ENCODE measurements at places on chromosomes 5 and 9.

GRCh38 chr9:23229890-23230317 lies 596.1 kb downstream of the ELAVL2 start:
- no peak for DNase-seq

GRCh38 chr5:138444078-138444773 lies 5.4 kb downstream of the REEP2 start:
- DNase-seq: no peak

DNA sequence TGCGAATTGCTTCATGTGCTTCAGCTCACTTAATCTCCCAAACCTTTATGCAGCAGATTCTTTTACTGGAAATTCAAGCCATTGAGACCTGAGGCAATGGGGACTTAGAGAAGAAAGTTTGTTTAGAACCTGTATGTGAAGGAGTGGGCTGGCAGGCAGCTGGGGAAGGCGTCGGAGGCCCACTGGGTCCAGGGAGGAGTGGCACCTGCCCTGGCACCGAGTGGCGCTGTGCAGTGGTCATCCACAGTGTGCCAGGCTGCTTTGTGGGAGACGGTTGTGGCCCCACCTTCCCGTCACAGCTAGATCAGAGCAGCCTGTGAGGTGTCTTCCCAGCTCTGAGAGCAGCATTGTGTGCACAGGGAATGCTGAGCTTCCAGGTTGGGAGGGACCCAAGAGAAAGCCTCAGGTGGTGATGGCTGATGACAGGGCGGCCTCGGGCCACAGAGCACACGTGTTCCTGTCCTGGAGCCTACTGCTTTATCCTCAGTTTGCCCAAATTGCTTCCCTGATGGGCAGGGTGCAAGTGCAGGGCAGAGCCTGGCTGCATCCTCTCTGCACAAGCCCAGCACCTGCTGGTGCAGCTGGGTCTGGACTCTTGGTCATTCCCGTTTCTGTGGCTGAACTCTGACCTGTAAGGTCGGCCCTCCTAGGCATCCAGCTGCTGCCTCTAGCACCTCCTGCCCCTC lies 175.2 kb downstream of the CACNA1B start:
- no peak for DNase-seq

DNA sequence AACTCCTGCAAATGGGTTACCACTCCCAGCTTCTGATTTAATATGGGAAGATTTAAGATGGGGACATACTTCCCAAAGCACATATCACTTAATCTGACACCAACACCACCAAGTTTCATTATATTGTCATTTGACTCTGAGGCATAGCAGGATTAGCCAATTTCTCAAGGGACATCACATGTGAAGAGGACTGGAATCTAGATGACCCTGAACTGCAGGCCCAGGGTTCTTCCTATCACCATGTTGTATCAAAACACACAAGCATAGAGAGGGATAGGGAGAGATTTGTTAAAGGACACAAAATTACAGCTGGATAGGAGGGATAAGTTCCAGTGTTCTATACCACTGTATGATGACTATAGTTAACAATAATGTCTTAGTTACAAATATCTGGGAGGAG lies 168.3 kb upstream of the PPP2R2B start:
- no peak for DNase-seq

DNA sequence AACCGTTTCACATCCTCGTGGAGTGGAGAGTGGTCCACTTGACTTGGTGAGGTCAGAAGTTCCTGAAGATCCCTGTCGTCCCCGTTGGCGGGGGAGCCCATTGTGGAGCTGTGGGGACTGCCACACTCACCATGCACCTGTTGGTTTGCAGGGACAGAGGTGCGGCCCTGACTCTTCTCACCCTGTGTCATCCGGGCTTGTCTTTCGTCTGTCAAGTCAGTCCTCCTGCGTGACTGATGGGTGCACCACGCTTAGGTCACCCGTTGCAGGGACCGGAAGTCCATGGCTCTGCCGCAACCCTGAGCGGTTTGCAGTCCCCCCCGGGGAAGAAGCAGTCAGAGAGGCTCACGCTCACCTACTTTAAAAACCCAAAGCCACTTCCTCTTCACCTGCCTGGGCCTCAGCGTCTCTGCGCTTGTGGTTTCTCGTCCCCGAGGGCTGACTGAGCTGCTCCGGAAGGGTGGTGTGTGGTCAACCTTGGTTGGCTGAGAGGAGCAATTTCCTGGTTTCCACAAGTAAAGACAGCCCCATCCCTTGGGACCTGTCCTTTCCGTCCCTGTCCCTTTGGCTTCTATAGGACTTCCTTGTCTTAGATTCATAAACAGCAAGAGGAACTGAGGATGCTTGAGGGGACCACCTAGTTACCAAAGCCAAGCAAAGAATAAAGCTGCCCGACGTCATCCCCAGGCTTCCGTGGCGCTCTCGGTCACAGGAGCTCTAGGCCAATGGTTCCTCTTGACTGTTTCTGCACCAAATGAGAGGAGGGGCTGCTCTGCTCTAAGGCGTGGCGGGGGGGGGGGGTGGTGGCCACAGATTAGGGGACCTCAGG lies 53.2 kb downstream of the USP20 start:
- no peak for DNase-seq

- no peak for DNase-seq
These were observed 151.1 kb upstream of the CCDC152 start for GRCh38 chr5:42605490-42605889.
